ENCODE measurements at places on chromosomes 13 and 19. TPM values are rescaled to one million over a fixed set of nuclear protein-coding genes. Genes with fewer than 3 reads are reported as not detected.

GRCh38 chr19:18742838-18743783 is 48.0 kb downstream of the COMP start:
- H3K4me3 ChIP-seq: no peak overlapping the region
- H3K27ac ChIP-seq: no peak overlapping the region
- H3K36me3 ChIP-seq: no peaks in the 10 kb centered on the region
- DNase-seq: no peak
- H3K27me3 ChIP-seq: no peaks in the 10 kb centered on the region
- no peaks in the 10 kb centered on the region for H3K4me1 ChIP-seq

Gene KLK4
- 0.52 TPM for total RNA-seq

Gene STRN4
- 102 TPM for total RNA-seq

DNA sequence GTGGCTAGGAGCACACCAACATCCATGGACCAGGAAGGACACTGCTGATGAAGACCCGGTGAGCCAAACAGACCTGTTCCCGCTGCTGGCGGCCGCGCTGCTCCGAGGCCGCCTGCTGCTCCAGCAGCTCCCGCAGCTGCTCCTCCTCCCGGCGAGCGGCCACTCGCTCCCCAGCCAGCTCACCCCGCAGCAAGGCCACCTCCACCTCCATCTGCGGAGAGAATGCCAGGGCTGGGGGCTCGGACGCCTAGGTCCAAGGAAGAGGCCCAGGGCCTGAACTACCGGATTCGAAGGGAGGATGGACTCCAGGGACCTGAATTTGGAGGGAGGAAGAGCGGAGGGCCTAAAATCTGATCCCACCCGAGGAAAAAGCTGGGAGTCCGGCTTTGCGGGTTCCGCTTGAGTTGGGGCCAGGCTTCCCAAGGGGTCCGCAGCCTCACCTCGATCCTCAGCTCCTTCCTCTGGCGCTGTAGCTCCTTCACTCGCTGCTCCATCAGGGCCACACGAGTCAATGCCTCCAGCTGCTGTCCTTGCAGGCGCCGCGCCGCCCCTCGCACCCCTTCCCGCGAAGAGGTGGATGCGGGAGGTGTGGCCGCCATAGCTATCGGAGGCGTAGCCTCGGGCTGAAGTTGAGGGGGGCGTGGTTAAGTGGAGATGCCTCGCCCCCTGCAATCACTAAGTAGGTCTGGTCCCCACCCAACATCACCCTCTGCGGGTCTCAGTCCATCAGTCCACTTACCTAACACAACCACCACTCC is 2.7 kb downstream of the PHLDB3 start:
- H3K4me3 ChIP-seq: no peak overlapping the region
- no peak overlapping the region for H3K27ac ChIP-seq
- no peak for DNase-seq

DNA sequence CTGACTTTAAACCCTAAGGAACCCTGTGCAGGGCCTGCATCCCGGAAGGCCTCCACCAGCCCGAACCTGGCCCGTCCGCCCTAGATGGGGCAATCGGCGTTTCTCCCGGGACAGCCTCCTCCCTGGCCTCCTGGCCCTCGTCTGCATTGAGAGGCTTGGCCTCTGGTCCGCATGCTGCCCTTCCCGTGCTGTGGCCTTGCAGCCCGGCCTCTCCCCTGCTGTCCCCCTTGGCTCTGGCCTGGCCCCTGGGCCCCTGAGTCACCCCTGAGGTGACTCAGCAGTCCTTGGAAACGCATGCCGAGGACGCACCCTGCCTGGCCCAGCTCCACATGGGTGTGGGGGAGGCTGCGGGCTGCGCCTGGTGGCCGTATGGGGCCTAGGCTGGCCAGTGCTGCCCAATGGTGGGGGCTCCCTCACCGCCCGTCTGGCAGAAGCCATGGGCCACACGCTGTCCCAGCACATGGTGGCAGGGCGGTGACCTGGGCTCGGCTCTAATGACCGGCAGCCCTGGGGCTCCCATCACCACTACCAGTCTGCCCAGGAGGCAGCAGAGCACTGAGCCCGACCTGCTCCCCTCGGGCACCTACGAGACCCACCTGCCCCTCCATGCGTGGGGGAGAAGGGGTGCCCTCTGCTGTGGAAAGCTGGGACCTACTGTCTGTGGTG is 25.7 kb downstream of the SH3GL1 start:
- no peak overlapping the region for H3K4me3 ChIP-seq
- H3K4me1 ChIP-seq: peaks cover 100% of the 10 kb centered on the region
- H3K36me3 ChIP-seq: peaks cover 9% of the 10 kb centered on the region

DNA sequence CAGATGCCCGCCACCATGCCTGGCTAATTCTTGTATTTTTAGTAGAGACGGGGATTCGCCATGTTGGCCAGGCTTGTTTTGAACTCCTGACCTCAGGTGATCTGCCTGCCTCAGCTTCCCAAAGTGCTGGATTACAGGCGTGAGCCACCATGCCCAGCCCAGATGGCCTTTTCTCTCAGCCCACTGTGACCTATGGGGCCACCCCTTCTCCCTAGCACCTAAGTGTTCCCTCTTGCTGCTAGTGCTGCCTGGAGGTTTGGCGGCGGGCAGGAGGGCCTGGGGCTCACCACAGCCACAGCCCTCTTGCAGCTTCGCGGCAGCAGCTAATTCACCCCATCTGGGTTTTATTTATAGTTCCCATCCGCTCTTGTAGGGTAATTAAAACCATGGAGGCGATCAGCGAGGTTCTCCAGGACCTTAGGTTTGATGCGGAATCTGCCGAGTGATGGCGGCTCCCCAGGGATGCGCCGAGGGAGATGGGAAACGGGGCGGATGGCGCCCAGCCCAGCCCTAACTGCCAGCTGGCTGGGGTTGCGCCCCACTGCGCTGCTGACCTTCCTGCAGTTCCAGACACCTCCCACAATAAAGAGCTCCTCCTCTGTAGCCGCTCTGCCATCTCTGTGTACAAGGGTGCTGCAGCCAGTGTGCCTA is 3.3 kb downstream of the REX1BD start:
- no peak overlapping the region for H3K4me3 ChIP-seq
- DNase-seq: no peak
- no peak overlapping the region for H3K27ac ChIP-seq

GRCh38 chr13:29441306-29441705 is 154.2 kb downstream of the SLC7A1 start:
- no peaks in the 10 kb centered on the region for H3K36me3 ChIP-seq
- DNase-seq: no peak
- no peaks in the 10 kb centered on the region for H3K4me1 ChIP-seq
- no peak overlapping the region for H3K4me3 ChIP-seq

Gene FGF21
- not detected for total RNA-seq

Gene SELENOV
- not detected for total RNA-seq

GRCh38 chr13:46612267-46612666 is 59.3 kb downstream of the LRCH1 start:
- H3K27me3 ChIP-seq: no peaks in the 10 kb centered on the region
- H3K4me1 ChIP-seq: peaks cover 54% of the 10 kb centered on the region
- no peak overlapping the region for H3K4me3 ChIP-seq
- H3K27ac ChIP-seq: peak overlapping the region; percentile 34
- no peaks in the 10 kb centered on the region for H3K36me3 ChIP-seq
- peak; percentile 36 for DNase-seq

DNA sequence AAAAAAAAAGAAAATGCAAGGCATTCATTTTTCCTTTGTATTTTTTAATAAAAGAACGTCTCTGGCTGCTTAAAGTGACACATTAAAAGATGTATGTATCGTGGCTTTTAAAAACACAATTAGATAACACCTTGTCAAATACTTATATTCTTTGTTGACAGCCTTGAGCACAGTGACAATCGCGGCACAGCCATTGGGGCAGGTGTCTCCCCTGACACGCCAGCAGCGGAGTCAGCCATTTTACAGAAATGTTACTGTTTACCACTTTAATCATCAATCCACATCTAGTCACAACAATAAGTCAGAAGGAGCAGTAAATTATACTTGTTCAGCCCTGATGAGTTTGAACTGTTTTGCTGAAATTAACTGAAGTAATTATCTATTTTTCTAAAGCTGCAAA is 224.1 kb downstream of the ZNF536 start:
- H3K36me3 ChIP-seq: no peaks in the 10 kb centered on the region
- no peak overlapping the region for H3K27ac ChIP-seq
- H3K4me1 ChIP-seq: no peaks in the 10 kb centered on the region
- no peak for DNase-seq
- no peaks in the 10 kb centered on the region for H3K27me3 ChIP-seq

GRCh38 chr19:1072371-1073015 is 5.5 kb downstream of the ARHGAP45 start:
- no peaks in the 10 kb centered on the region for H3K27me3 ChIP-seq
- DNase-seq: no peak
- peak overlapping the region; percentile 47 for H3K27ac ChIP-seq

Gene SWSAP1
- 5.0 TPM for total RNA-seq

DNA sequence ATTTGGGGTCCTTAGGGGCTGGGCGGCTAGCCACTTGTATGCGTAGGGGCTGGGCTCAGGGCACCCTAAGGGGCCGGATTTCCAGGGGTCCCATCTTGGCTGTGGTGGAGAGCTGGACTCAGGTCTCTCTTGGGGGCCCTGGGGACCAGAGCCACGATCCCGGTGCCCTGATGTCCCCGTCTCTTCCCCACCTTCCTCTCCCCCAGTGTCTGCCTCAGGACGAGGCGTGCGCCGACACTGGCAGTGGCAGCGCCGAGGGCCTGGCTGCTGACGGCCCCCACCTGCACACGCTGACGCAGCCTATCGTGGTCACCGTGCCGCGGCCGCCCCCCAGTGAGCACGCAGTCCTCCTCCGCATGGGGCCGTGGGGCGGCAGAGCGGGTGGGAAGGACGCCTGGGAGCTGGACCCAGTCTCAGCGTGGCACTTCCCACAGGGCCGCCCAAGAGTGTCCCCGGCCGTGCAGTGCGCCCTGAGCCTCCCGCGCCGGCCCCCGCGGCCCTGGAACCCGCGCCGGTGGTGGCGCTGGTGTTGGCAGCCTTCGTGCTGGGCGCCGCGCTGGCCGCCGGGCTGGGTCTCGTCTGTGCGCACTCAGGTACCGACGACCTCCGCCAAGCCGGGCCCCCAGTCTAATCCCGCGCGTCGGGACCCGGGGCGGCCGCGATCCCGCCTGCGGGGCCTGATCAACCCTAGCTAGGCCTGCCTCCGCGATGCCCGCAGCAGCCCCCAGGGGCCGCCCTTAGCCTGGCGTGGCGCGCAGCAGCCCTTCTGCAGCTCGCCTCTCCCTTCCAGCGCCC is 2.7 kb upstream of the SNAPC2 start:
- H3K4me3 ChIP-seq: no peak overlapping the region
- H3K27ac ChIP-seq: no peak overlapping the region
- peaks cover 5% of the 10 kb centered on the region for H3K36me3 ChIP-seq
- H3K4me1 ChIP-seq: peaks cover 57% of the 10 kb centered on the region
- peak; percentile 80 for DNase-seq

DNA sequence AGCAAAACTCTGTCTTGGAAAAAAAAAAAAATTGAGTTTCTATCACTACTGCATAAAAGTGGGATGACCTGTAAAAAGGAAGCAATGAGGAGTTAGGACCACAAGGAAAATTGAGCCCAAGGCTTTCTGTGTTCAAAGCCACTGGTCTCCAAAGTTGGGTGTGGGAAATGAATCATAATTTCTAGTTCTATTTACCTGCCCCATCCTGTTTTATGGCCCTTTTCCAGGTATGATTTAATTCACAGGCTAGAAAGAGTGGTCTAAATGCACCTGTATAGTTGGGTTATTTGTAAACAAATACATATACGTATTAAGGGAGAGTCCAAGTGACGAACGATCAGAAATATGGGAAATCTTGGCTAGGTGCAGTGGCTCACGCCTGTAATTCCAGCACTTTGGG is 5.9 kb upstream of the DCAF15 start:
- no peaks in the 10 kb centered on the region for H3K27me3 ChIP-seq
- no peaks in the 10 kb centered on the region for H3K36me3 ChIP-seq
- H3K4me3 ChIP-seq: no peak overlapping the region
- no peak for DNase-seq
- no peak overlapping the region for H3K27ac ChIP-seq

Gene CRX
- 0.07 TPM for total RNA-seq

DNA sequence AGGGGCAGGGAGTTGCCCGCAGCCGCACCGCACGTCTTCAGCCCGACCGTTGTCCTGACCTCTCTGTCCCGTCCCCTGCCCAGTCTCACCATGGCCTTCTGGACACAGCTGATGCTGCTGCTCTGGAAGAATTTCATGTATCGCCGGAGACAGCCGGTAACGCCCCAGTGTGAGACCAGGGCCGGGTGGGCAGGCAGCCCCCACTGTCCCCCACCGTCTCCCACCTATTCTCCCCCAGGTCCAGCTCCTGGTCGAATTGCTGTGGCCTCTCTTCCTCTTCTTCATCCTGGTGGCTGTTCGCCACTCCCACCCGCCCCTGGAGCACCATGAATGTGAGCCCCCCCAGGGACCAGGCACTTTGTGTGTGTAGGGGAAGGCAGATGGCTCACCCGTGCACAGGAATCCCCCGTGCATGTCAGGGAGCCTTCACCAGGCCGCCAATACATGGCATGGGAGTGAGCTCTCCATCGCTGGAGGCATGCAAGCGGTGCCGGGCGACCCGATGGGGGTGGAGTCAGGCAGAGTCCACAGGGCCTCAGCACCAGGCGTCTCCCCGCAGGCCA is 1.4 kb downstream of the ABCA7 start:
- H3K36me3 ChIP-seq: no peaks in the 10 kb centered on the region
- no peaks in the 10 kb centered on the region for H3K27me3 ChIP-seq
- no peak for DNase-seq
- H3K4me3 ChIP-seq: peak overlapping the region; percentile 73

Gene KCNJ14
- total RNA-seq: 2.3 TPM

Gene MARCHF2
- total RNA-seq: 22.9 TPM

Gene ZNF835
- total RNA-seq: 10.1 TPM

DNA sequence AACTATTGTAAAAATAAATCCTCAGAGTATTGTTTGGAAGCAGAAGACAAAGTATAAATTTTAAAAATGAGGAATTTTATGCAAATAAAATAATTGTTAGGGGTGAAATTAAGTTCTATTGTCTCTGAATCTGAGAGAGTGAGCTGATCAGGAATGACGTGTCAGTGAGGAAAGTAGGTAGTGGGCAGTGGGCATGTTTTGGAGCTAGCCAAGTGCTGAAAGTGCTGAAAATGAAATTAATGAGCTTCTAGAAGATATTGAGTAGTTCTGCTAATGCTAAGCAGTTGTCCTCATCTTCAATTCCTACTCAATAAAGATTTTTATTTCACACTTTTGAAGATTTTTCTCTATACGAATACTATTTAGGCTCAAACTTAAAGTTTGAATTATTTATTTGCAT is 1167.8 kb upstream of the PCDH20 start:
- no peak overlapping the region for H3K27ac ChIP-seq
- H3K4me3 ChIP-seq: no peak overlapping the region
- H3K4me1 ChIP-seq: no peaks in the 10 kb centered on the region
- no peak for DNase-seq

- H3K36me3 ChIP-seq: no peaks in the 10 kb centered on the region
- H3K4me1 ChIP-seq: no peaks in the 10 kb centered on the region
- no peak overlapping the region for H3K27ac ChIP-seq
- DNase-seq: peak; percentile 76
Measured at GRCh38 chr19:41753936-41754529, 1.3 kb upstream of the CEACAM6 start.

- H3K4me1 ChIP-seq: peaks cover 16% of the 10 kb centered on the region
- no peak overlapping the region for H3K27ac ChIP-seq
- no peak overlapping the region for H3K4me3 ChIP-seq
- no peak for DNase-seq
- H3K36me3 ChIP-seq: no peaks in the 10 kb centered on the region
Measured at GRCh38 chr13:75764926-75765310, 128.8 kb downstream of the LMO7 start.

Measured in B cell (primary cell).